ENCODE measurements at places on chromosomes 5 and 9.

DNA sequence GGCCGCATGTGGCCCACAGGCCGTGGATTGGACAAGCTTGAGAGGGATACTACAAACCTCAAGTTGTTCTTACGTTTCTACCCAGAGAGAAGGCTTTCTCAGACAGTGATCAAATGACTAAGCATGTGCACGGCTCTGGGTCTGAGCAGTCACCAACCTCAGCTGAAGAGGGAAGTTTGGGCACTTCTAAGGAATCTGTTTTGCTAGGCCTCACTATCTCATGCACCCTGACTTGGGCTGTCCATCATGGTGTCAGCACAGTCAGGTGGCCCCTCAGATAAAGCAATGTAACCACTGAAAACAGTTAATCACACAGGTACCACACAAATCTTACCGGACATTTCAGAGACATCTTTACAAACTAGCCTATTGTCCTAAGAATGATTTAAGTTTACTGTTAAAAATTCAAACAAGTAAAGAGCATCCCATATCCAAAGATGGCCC, 24.6 kb downstream of the CSF2 start:
- no peak for DNase-seq

DNA sequence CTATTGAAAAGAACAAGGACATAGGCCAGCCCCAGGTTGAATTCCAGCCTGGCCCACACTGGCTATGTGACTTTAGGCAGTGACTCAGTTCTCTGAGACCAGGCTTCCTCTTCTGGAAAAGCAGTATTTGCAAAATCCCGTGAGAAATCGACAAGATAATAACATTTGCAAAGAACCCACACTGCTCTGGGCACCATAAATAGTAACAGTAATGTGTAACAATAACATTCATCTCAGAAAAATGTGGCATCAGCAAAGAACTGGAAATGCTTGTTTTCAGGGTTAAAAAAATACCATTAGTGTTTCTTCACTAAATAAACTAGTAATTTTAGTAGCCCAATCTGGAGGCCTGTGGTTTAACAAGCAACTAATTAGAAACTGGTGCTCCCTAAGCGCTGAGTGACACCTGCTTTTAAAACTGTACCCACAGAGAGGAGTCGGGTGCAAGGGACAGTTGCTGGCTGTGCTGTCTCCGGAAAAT, 148.4 kb downstream of the TTLL11 start:
- no peak for DNase-seq

DNA sequence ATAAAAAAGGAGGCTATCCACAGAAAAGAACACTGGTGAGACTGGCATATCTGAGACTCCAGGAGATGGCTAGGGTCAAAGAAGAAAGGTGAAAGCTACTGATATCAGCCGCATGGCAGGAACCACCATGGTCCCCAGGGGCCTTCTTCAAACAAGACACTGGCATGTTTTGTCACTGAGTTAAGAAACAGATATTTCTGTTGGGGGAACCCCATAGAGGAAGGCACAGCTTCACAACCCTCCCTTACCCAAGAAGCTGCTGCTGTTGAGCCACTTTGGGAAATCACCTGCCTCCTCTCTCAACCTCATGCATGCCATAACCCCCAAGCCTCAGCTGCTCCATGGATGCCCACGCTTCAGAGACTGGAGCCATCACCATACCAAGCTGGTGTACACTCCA, 13.3 kb upstream of the BTNL3 start:
- DNase-seq = no peak

GRCh38 chr9:111648066-111648465, 13.3 kb upstream of the GNG10 start:
- no peak for DNase-seq

GRCh38 chr5:179142434-179143198, 82.4 kb downstream of the ZNF354C start:
- no peak for DNase-seq

GRCh38 chr5:60334281-60334713, 365.7 kb downstream of the DEPDC1B start:
- DNase-seq = no peak

DNA sequence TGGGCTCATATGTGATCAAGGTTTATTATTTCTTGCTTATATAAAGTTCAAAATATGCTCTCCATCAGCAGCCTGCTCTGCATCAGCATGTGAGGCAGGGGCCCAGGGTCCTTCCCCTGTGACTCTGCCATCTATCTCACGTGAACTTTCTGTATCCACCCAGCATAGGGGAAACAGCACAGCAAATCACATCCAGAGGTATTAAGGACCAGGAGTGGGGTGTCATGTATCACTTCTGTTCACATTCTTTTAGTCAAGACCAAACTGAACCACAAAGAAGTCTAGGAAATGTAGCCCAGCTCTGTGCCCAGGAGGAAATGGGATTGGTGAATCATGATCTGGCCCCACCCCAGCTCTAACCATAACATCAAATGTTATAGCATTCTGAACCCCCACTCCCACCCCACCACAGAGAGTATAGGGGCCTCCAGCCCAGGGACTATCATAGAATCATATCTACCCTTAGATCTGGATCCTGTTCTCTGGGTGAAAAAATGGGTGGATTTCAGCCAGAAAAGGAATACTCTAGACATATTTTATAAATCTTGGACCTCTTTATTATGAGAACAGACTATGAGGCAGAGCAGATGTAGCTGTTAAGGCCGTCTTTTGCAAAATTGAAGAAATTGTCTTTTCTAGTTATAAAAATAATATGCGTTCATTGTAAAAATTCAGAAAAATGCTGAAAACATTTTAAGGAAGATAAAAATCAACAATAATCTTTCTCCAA, 473.7 kb downstream of the ARHGEF28 start:
- no peak for DNase-seq

DNA sequence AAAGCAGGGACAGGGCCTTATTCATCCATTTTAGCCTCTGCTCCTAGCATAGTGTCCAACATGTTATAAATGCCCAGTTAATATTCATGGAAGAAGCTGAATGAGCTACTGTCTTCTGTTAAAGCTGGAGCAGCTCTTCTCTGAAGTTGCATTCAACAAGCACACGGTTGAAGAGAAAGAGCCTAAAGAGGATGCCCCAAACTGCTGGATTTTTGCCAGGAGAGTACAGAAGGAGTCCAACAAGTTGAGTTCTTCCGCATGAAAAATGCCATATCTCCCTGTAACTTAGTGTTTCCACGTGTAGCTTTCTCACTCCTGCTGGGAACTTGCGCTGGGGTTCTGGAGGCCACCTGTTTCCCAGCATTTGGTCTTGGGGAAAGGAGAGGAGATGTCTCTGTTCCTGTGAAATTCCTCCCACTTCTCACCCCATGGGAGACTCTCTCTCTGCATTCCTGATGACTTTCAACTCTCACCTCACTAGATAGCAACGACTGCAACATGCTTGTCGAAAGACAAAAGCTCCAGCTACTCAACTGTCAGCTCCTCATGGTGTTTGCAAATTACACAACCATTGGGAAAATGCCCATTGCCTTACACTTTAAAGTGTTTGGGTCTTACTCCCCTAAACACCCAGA, 122.8 kb downstream of the KIF4B start:
- DNase-seq = no peak

GRCh38 chr9:124222109-124222508, 35.6 kb upstream of the NEK6 start:
- DNase-seq = no peak

GRCh38 chr5:154860765-154861164, 2.3 kb downstream of the CNOT8 start:
- no peak for DNase-seq

DNA sequence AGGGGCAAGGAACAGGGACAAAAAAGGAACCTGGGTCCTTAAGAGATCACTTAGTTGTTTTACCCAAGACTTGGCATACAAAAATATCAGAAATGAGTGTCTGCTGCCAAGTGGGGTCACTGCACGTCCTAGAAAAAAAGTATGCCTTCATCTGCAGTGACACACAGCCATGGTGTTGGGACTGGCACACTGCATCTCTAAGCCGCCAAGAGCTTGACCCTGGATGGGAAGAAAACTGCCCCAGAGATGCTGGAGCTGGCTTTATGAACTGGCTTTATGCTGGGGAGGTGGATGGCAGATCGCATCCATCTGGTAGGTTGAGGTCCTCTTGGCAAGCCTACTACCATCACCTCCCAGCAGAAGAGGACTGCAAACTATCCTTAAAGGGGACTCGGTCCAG, 51.7 kb downstream of the IRF1 start:
- no peak for DNase-seq

- no peak for DNase-seq
These were observed 42.7 kb upstream of the SPINK14 start for GRCh38 chr5:148125641-148126040.

DNA sequence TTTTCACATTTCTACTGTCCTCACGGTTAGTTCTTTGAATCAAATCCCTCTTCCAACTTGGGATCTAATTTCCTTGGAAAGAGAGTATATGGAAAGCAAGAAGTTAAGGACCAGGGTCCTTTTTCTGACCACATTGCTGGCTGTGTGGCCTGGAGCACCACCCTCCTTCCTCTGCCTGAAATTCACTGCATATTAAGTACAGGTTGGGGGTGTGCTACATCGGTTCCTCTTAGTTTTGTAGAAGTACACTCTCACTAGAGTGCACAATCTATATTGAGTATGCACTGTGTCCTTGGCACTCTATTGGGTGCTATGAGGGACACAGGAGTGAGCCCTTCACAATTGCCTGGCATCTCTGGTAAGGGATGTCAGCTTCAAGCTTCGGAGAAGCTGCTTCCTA, 53.8 kb upstream of the KLF9 start:
- DNase-seq = no peak

GRCh38 chr5:168347368-168348083, 56.1 kb downstream of the WWC1 start:
- no peak for DNase-seq

- DNase-seq = no peak
These were observed 234.8 kb downstream of the AUH start for GRCh38 chr9:91126761-91127445.

DNA sequence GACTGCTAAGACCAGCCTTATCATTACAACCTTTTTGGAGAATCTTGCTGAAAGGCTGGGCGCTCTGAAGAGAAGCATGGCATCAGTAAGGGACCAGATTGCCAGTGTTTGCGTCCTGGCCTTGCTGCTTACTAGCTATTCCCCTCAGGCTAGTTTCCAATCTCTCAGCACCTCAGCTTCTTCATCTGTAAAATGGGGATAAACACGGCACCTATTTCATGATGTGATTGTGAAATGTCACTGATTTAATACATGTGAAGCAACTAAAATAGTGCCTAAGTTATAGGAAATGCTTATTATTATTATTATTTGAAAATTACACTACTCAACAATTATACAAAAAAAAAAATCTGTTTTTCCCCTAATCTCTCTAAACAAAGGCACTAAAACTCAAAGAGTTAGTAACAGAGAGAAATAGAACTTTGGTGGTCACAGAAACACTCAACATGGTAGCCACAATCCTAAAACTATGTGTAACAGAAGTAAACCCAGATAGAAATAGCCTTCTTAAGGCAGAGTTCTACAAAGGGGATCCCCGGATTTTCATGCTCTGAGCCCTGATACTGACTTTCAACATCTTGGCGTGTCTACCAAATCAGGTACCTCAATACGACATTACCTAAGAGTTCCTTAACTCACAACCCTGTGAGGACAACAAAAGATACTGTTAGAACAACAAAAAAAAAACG, 62.0 kb downstream of the ENC1 start:
- DNase-seq = no peak

- no peak for DNase-seq
These were observed 96.6 kb downstream of the PCSK1 start for GRCh38 chr5:96336351-96336985.

GRCh38 chr9:74770508-74771261, 117.0 kb downstream of the TRPM6 start:
- DNase-seq = no peak

DNA sequence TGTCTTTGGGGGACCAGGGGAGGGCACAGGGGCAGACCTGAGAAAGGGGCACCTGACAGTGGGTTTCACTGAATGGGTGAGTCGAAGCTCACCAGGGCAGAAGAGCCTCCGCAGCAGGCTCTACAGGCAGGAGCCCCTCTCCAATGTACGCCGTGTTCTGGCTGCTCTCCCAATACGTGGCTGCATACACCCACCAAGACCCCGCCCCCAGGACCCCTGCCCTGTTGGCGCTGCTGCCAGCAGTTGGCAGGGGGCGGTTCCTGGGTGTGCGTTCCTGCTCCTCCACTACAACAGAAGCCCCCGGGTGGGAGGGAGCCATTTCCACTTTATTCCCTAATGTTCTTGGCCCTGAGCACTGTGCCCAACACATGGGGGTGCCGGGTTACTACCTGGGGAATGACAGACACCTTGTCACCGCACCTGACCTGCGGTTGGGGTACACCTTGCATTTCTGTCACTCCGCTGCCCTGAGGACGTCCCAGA, 30.3 kb downstream of the SARDH start:
- DNase-seq = no peak

DNA sequence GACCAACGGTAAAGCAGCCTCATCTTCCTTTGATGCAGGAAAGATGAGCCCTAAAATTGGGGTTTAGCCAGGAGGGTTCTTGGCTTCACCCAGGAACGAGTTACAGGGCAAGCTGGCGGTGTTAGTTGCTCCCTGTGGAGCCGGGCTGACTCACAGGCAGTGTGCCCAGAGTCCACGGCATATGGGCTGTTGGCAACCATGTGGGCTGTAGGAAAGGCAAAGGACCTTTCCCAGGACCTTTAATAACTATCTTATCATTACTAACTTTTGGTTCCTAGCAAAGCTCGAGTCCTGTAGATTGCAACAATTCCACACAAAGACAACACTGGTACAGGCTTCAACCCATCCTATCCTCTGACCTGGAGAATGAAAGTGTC, 29.8 kb upstream of the CLPTM1L start:
- DNase-seq = no peak

- no peak for DNase-seq
These were observed 7.3 kb downstream of the PIK3R1 start for GRCh38 chr5:68222824-68223354.

GRCh38 chr9:136174779-136175615, 29.9 kb downstream of the LHX3 start:
- no peak for DNase-seq

- peak; percentile 13 for DNase-seq
These were observed 2.3 kb upstream of the SLC23A1 start for GRCh38 chr5:139385061-139386049.

DNA sequence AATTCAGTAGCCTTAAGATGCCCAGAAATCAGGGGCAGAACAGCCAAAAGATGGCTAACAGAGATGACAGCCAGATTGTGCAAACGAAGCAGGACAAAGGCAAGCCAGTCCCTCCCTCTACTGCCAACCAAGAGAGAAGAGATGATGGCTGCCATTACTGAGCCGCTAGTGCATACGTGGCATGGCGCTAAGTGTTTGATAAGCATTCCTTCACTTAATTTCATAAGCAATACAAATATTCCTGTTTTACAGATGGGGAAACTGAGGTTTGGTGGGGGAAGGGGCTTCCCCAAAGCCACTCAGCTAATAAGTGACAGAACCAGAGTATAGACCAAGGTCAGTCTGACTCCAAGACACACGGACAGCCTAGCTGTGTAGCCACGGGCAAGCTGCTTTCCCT, 44.1 kb downstream of the STK10 start:
- DNase-seq = no peak

Measured in kidney (tissue), 22 donors.